ENCODE measurements at places on chromosomes 11 and 22.
A peak's percentile ranks its signal among the peaks of the same experiment; 100 is the strongest.

- peak; percentile 3 for DNase-seq
Measured at GRCh38 chr11:21511835-21512440, 680.9 kb upstream of the ANO5 start.

- DNase-seq: no peak
Measured at GRCh38 chr22:36660510-36660840, 43.1 kb downstream of the CACNG2 start.

DNA sequence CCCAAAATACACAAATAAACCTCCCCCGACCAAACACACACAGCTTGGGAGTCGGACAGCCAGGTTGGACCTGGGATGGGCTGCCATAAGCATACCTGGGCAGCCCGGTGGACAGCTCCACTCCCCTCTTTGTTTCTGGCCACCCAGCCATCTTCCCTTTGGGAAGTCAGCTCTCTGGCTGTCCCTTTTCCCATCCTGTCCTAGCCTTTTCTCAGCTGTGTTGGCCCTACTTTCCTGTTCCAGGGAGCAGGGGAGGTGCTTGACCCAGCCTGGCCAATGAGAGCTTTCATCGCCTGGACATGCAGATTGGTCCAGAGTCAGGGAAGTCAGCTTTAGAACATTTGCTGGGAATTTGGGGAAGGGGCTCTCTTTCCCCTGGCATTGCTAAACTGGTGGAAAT, 68.7 kb upstream of the NECTIN1 start:
- no peak for DNase-seq

- DNase-seq: no peak
Measured at GRCh38 chr11:96228910-96229309, 114.1 kb downstream of the MAML2 start.

DNA sequence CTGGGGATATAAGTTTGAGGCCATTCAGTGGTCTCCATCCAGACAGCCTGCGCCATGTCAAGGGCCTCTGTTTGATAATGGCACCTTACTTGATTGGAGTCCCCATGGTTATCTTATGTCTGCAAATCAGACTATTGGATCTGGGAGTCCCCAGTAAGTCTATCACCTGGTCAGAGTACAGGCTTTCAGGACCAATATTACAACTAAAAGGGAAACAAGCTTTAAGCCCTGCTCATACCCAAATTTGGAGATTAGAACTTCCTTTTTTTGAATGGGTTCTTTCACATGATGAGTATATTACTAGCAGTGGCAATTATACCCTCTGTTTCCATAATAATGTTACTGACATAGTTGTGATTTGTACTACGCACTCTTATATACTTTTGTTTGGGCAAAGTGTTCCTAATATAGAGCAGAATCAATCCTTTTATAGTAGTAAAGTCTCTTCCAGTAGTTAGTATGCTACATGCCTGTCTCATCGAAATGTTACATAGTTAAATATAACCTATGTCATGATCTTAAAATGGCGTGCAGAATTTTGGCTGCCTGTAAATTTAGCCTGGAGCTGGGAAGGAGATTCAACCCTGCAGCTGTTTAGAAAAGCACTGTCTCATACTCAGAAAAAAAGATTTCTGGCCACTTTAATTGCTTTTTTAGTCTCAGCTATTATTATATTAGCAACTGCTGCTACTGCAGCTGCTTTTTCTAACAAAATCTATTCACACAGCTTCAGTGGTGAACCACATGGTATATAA, 4.9 kb downstream of the MS4A15 start:
- no peak for DNase-seq

GRCh38 chr11:72683782-72684200, 9.6 kb upstream of the PDE2A start:
- DNase-seq: peak; percentile 82

DNA sequence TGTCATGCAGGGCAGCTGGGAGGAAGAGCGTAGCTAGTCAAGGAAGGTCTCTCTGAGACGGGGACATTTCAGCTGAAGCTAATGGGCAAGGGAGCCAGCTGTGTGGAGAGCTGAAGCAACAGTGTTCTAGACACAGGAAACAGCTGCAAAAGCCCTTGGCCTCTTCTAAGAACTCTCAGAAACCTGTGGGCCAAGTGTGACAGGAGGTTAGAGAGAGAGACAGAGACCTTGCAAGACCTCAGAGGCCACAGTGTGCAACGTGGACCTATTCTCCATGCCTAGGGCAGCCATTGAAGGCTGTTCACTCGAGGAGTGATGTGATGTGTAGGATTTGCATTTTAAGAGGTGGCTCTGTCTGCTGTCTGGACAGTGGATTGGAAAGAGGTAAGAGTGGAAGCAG, 48.7 kb upstream of the TNRC6B start:
- no peak for DNase-seq

DNA sequence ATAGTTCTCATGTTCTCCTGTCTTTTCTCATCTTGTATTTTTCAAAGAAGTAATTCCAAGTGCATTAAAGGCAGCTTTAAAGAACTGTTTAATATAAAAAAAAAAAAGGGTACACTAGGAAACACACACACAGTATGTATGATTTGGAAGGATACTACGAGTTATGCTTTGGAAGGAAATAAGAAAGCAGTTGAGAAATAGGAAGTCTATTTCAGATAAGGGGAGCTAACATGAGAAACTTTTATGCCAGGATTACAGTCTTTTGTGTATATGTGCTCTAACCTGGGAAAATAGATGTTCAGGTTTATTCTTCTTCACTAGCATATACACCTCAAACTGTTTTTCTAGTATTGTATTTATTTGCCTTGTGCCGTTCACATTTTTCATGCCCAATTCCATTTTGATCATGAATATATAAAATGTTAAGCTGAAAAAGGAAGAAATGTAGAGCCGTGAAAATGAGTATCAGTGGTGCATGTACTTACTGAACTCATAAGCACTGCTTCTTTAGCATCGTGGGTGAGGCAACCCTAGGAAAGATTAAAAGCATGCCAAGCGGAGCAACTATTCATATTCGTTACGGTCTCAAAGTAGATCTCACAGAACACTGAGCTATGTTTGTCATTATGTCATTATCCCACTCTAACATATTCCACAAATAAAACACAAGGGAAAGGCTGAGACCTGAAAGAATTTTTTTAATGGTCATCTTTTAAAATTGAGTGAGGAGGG, 59.6 kb downstream of the GUCY1A2 start:
- DNase-seq: no peak

- DNase-seq: no peak
Measured at GRCh38 chr11:65592858-65593517, 2.6 kb downstream of the KCNK7 start.

- peak; percentile 41 for DNase-seq
Measured at GRCh38 chr11:118227865-118228785, 3.3 kb upstream of the JAML start.

DNA sequence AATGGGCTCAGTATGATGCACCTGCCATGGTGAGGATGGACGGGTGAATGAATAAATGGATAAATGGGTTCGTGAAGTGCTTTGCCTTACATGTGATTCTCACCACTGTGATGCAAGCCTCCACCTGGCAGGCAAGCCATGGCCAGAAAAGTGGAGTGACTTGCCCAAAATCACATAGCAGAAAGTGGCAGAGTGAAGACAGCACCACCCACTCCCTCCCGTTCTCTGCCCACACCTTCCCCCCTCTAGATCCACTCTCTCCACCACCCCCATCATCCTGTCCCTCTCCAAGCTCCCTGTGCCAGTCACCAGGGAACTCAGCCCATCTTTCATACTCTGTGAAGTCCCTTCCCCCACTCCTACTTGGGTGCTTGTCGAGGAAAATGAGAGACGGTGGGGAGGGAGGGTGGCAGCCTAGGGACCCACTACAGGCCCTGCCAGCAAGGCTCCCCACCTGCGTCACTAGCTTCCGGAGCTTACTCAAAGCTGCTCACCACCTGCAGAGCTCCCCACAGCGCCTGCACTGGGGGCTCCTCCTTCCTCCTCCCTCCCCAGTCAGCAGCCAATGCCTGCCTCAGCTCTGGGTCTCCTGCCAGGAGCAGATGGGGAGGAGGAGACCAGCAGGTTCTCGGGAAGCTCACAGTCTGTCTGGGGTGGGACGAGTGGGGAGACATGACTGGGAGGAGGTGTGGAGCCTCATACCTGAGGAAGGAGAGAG, 82.3 kb downstream of the PDE2A start:
- DNase-seq: no peak

DNA sequence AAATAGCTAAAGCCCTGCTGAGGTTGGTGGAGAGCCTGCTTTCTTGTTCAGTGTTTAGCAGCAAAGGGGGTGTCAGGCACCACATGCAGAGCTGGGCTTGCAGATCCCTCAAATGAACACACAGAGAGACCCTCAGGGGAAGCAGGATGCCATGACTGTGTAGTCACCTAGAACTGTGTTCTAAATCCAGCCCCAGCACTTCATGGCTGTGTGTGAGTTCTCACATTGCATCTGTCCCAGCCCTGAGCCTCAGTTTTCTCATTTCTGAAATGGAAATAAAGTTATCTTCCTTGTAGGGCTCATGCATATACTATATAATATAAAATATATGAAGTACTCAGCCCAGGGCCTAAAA, 47.1 kb downstream of the CWC15 start:
- no peak for DNase-seq

- no peak for DNase-seq
Measured at GRCh38 chr22:28068826-28069225, 149.8 kb upstream of the PITPNB start.

DNA sequence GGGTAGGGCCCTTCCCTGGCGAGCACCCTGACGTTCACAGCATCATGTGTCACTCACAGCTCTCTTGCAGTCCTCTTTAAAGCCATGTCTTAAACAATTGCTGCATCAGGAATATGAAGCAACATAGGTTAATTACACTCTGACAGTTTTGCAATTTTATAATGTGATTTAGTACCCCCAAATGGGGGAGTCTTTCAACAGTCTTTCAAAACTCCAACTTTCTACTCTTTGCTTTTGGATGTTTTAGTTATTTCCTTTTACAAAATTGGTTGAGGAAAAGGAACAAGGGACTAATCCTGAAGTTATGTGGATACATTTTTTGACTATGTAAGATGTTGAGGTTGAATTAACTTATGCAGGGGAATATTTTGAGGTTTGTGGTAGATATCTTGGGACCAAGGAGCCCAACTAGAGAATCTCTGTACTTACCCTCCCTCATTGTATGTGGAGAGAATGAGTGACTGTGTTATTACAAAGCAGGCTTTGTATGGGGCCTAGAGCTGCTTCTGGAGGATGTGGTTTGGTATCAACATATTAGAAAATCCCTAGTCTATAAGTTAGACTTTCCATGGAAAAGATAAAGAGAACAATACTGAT, at the start of gene MMP8:
MMP8 (minus strand) TSS at position 51 of the 597 bp plus-strand sequence. CDS start 99 bp downstream, outside the sequence.
- no peak for DNase-seq

GRCh38 chr11:121464352-121464946, 11.7 kb upstream of the SORL1-AS1 start:
- DNase-seq: no peak

DNA sequence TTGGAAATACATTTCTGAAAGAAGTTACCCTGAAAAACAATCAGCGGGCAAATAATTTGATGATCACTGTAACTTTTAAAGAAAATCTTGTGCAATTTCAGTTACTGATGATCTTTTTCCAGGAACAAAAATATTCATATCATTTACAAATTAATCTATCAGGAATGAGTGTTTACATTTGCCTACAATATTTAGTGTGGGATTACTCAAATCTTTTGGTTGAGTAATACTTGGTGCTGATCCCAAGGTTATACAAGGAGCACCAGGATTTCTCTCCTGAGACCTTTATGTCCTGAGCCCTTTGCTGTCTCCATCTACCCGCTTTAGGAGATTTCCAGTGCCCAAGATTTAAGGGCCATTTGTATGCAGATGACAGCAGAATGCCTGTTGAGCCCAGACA, 116.1 kb downstream of the ATXN10 start:
- DNase-seq: no peak

GRCh38 chr11:2256951-2257700, 13.3 kb downstream of the ASCL2 start:
- DNase-seq: no peak

DNA sequence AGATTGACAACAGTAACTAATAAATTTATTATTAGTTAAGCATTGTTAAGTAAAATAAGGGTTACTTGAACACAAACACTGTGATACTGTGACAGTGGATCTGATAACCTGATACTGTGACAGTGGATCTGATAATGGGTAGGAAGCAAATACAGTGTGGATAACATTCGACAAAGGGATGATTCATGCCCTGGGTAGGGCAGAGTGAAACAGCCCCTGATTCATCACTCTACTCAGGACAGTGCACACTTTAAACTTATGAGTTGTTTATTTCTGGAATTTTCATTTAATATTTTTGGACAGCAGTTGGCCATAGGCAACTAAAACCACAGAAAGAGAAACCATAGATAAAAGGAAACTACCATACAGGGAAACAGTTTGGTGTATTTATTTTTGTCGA, 60.8 kb upstream of the CTSC start:
- no peak for DNase-seq

DNA sequence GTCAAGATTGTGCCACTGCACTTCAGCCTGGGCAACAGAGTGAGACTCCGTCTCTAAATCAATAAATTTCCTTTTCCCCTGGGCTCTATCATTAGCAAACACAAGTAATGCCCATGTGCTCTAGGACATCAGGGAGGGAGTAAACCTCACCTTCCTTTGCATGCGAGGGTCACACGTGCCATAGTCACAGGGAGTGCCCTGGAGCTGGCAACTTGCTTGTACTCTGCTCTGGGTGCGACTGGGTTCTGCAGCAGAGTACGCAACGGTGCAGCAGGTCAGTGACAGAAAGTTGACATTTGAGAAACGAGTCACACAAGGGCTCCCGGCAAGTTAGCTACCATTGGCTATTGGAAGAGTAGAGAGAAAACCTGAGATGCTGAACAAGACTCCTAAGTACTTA, 32.6 kb upstream of the CHKA start:
- no peak for DNase-seq

DNA sequence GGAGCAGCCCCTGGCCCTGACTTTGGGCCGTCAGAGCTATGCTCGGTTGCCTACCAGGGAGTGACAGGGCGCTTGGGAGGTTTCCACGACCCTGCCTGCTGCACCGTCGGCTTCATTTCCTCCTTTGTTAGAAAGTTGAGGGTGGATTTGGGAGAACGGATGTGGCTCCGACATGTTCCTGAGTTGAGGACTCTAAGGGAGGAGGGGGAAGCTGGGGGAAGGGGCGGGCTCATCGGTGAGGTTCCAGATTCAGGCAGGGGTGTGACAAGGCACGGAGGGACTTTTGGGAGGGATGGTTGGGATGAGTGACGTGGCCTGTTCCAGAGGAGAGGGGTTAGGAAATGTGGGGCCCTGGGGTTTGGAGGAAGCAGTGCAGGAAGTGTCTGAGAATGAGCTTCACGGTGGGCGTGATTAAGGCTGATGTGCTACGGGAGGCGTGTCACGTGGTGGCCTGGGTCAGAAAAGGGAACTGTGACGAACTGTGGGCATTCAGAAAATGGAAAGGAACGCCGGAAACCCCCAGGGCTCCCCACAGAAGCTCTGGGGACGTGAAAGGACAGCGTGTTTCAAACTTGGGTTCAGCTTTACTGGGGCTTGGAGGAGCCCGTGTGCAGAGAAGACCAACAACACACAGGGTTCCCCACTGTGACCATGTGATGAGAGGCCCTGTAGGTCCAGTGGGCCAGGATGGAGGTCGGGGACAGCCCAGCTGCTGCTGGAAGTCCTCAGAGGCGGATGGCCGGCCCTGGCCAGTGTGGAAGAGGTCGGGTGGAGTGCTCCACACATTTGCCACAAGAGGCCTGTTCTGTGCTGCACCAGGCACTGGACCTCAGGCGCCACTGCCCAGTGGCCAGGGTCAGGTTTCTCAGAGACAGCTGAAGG, 2.8 kb downstream of the PARVB start:
- peak; percentile 85 for DNase-seq

- no peak for DNase-seq
Measured at GRCh38 chr11:109075976-109076375, 346.0 kb upstream of the C11orf87 start.

- no peak for DNase-seq
Measured at GRCh38 chr11:74132833-74133232, 38.0 kb downstream of the C2CD3 start.

GRCh38 chr11:74412733-74413359, 14.6 kb upstream of the PGM2L1 start:
- no peak for DNase-seq

Data from germinal center (tissue), 1 donor.